DMS79 (cell line): ENCODE measurements at places on chromosomes 6 and 20.

DNA sequence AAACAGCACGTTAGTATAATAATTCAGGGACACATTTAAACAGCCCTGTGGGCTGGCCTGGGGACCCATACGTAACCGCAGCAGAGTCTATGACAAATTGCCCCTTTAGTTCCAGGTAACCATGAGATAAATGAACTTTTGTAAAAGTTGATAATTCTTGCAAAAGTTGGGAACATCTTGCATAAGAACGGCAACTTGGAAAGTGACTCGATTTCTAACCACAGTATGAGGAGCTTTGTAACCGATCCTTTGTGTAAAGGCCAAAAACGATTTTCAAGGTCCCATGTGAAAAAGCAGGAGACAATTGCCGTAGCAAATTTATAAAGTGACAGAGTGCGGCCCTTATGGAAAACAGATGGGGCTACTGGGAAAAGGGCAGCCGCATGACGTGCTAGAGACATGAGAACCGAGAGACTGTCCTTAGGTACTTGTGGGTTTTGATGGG, 81.6 kb downstream of the PSMG4 start:
- DNase-seq, result no peak

GRCh38 chr20:11234181-11234580, 560.4 kb upstream of the JAG1 start:
- no peak for DNase-seq

DNA sequence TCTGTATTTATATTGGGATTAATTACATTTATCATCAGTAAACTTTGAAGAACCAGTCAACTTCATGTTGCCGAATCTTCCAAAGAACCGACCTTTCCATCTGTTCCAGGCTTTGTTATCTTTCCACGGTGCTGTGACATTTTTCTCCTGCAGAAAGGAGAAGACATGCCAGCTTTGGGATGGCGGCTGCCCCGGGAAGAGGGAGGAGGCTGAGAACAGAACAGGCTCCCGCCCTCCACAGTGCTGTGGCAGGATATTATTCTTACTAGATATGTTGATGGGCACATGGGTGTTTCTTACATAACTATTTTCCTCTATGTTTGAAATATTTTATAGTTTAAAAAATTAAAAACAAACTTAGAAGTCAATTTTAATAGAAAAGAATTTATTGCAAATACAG, 44.9 kb downstream of the GINS1 start:
- DNase-seq, result no peak

GRCh38 chr6:142870787-142871415, 74.1 kb downstream of the HIVEP2 start:
- no peak for DNase-seq

DNA sequence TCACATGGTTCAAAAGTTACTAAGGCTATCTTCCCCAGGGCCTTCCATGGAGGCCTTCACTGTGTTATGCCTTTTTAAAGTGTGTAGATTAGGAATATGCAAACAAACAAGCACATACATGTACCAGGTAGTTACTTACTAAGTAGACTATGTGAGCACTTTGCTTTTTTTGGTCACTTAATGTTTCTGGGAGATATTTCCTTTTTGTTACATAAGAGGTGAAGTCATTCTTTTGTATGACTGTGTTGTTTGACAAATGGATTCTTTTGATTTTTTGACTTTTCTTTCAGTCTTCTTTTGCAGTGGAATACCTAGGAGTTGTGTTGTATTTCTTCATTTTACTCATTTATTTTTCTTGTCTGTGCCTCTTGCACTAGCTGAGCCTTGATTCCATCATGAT, 39.6 kb upstream of the BCAS1 start:
- no peak for DNase-seq

DNA sequence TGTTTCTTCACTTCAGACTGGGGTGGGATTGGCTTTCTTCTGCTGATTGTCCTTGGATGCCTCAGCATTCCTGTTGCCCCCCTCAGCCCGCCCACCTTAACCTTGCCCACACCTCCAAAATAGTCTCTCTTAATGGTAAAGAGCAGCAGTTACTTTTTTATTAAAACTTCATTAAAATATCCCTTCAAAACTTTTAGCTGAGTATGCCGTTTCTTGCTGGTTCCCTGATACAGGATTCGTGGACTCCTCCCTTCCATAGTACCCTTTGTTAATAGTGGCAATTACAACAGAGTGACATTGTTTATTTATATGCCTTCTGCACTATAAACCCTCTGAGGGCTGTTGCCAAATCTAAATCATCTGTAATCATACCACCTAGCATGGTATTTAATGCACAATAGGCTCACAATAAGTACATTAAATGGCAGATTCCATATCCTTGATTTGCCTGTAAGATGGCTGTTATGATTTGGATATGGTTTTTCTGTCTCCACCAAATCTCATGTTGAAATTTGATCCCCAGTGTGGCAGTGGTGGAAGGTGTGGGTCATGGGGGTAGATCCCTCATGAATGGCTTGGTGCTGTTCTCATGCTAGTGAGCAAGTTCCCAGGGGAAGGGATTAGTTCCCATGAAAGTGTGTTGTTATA, 3.5 kb upstream of the MOCS1 start:
- DNase-seq, result no peak
